ENCODE measurements at places on chromosomes 5 and 9.
A peak's percentile ranks its signal among the peaks of the same experiment; 100 is the strongest.

GRCh38 chr9:27495480-27496134 is 28.5 kb upstream of the IFNK start:
- DNase-seq: no peak

DNA sequence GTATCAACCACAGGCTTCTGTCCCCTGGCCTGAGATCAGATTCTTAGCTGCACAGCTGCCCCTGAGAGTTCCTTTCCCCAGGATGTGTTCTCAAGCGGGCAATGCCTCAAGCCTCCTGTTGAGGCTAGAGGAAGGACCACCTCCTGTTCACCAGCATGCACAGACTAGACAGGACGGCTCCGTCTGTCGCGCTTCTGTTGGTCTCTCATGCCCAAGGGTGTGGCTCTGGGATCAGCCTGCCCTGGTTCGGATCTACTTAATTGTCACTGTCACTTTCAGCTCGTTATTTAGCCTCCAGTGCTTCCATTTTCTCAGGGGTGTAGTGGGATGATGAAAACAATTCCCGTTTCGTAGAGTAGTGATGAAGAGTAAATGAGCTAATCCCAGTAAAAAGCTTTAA is 103.1 kb downstream of the KCNIP1 start:
- DNase-seq: no peak

GRCh38 chr5:71861682-71862081 is 142.6 kb downstream of the CARTPT start:
- DNase-seq: no peak

DNA sequence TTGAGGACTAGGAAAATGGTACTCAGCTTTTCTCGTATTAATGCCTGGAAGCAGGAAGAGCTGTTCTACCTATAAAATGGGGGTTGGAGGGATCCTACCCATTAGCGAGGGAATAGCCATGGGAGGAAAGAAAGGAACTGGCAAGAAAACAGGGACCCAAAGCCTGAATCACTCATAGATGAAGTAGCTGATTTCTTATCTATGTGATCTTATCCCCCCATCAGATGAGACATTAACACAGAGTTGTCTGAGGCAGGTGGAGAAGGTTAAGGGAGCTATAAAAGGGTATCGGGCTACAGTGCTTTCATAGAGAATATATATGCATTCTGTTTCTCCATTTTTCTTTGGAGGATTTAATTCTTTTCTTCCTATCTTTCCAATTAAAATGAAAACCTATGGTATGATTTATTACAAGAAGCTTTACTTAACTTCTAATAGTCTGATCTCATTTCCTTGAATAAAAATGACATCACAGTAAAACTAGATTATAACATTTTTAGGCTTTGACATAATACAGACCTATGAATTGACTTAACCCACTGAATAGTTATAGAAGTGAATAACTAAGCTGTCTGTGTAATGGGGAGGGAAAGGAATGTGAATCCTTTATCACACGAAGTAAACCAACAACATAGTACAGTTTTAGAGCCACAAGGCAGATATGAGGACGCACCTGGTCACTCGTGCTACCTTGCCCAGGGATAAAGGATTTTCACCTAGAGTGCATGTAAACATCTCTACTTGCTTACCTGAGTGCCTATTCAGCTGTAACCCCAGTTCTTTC is 39.0 kb downstream of the IQGAP2 start:
- DNase-seq: no peak

DNA sequence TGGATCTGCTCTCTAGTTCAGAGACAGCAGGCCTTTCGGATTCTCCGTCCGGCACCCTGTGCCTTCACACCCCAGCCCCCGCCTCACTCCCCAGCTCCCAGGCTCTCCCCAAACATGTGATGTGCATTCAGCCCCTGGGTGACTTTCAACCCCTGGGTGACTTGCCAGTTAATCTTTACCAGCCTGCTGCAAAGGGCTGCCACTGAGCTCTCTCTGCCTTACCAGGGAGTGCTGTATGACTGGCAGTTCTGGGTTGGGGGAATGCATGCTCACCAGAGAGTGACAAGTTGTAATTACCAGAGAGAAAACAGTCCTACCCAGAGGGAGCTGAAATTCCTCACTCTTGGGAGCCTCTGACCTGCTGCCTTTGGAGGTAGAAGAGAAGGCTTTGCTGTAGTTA is 4.9 kb upstream of the ADRA1B start:
- no peak for DNase-seq

DNA sequence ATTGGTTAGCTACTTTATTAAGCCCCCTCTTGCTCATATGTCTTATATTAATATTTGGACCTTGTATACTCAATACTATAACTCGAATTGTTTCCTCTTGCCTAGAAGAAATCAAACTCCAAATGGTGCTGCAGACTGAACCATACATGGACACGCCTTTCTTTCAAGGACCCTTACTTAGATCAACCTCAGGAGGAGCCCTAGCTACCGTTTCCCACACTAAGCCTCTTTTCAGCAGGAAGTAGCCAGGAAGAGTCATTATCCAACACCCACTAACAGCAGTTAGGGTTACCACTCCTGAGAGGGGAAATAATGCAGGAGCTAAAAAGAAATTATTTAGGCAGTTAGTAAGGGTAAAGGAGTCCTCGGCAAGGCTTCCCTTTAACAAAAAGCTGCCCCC is 243.8 kb upstream of the PUM3 start:
- DNase-seq: no peak

GRCh38 chr5:32138839-32139493 is 35.2 kb downstream of the GOLPH3 start:
- peak; percentile 78 for DNase-seq

GRCh38 chr5:5586721-5587120 is 164.2 kb downstream of the ICE1 start:
- no peak for DNase-seq

DNA sequence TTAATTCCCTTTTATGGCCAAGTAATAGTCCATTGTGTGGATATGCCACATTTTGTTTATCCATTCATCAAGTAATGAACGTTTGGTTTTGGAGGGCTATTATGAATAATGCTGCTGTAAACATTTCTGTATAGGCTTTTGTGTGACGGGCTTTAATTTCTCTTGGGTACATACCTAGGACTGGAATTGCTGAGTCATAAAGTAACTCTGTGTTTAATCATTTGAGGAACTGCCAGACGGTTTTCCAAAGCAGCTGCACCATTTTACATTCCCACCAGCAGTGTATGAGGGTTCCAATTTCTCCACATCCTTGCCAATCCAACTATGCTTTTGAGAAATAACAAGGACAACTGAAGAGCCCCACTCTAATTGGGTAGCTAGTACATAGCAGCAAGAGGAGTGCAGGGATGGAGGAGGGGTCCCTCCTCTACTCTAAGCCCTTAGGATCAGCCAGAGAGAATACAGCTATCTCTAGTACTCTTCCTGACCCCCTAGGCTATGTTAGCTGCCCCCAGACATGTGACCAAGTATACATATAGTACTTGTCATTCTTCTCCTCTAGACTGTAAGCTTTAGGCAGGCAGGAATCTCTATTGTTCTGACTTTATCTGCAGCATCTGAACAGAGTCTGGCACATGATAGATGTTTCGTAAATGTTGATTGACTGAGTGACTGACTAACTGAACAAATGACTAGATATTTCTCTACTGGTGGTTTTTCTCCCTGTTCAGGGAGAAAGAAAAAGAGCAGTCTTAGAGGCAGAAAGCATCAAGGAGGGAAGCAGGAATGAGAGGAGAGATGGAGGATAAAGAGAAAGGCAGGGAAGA is 22.1 kb upstream of the MATR3 start:
- DNase-seq: no peak

GRCh38 chr9:76561900-76562299 is 102.9 kb downstream of the GCNT1 start:
- no peak for DNase-seq

GRCh38 chr9:27591093-27591492 is 17.8 kb upstream of the C9orf72 start:
- DNase-seq: no peak

DNA sequence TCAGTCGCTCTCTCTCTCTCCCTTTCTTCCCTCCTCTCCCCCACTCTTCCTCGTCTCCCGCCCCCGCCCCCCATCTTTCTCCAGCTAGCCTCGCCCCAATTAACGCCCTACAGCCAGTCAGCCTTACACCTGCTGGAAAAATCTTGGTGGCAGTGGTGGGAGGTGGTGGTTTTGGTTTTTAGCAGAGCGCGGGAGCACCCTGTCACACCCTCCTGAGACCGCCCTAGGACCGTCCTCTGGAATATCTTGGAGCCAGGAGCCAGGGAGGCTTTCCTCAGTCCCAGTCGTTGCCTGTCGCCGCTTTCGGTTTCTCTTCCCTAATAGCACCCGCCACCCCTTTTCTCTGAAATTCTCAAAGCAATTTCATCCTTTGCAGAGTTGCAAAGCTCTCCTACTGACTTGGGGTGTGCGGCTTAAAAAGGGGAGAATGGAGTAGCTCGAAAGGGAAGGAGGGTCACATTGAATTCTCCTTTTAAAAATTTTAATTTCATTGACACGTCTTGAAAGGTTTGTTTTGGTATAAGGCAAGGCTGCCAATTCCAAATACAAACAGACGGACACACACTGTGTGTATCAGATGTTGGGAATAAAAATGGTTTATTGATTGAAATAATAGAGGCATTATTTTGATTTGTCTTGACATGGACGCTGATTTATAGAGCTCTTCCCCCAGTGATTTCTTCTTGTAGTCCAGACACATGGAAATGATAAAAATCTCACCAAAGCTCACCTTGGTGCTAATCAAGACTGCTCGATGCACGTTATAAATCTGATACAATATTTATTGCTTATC is 301.3 kb downstream of the PARP8 start:
- no peak for DNase-seq

DNA sequence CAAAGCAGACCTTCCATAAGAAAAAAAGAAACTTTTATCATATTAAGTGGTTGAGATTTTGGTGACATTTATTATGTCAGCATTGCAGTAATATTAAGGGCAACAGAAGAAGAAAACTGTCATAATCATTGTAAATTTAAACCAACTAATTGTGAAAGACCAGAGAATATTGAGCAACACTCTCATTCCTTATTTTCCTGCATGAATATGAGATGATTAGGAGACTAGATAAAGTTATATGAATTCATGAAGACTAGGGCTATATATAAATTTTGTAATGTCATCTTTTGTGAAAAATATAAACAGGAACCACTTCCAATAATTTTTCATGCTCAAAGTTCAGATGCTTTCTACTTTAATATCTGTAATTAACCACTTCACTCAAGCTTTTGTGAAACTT is 974.5 kb upstream of the CDH10 start:
- no peak for DNase-seq

DNA sequence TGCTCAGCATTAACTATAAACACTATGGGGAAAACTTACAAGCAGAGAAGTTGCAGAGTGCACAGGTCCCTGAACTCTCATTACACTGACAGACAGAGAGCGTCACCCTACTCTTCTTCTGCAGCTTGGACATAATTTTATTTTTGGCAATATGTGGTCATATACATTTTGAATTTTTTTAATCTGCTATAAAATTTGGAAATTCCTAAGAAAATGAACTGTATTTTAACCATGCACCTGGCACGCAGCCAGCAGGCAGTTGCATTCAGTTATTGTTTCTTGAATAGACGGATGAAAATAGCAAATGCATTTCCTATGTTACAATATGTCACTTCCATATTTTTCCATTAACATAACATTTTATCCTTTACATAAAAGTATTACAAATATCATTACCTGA is 100.2 kb downstream of the SLC25A46 start:
- DNase-seq: no peak
